ENCODE measurements at places on chromosomes 7 and 10.

DNA sequence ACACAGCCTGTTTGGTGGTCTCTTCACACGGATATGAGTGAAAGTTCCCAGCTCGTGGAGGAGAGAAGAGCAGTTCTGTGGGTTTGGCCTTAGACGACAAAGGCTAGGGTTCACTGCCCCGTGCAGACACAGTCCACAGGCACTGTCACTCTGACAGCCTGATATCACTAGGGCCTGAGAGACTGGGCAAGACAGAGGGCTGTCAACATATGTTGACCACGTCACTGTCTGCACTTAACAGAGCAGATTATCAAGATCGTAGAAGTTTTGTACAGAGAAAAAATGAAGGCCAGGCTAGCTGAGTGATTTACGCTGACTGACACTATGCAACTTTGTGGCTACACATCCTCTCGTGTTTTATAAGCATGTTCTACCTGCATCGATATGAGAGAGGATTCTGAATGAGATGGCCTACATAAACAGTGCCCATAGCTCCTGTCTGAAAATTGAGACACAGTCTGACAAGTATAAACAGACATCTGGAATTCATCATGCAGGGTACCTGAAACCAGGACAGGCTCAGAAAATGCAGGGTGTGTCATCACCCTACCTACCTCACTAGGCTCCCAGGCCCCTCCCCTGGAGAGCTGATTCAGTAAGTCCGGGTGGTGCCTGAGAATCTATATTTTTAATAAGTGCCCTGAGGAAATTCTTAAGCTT, 120.0 kb downstream of the SGMS1 start:
- DNase-seq: no peak

GRCh38 chr10:33684211-33684611, 349.7 kb upstream of the NRP1 start:
- DNase-seq: no peak

DNA sequence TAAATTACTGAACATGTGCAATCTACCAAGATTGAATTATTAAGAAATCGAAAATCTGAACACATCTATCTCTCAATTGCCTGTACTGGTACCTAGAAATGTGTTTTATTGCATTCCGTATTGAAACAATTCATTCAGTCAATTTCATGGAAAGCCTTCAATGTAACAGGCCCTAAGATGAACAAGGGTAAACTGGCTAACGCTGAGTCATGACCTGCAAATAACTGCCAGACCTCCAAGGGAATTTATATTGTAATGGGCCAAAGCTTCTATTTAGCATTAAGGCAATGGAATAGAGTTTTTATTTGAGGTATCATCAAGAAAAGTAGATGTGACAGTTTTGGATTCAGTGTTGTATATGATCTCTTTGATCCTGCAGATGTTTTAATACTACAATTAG, 49.9 kb upstream of the CD36 start:
- DNase-seq: no peak

- DNase-seq: no peak
Measured at GRCh38 chr10:114779803-114780576, 41.6 kb upstream of the FHIP2A start.

DNA sequence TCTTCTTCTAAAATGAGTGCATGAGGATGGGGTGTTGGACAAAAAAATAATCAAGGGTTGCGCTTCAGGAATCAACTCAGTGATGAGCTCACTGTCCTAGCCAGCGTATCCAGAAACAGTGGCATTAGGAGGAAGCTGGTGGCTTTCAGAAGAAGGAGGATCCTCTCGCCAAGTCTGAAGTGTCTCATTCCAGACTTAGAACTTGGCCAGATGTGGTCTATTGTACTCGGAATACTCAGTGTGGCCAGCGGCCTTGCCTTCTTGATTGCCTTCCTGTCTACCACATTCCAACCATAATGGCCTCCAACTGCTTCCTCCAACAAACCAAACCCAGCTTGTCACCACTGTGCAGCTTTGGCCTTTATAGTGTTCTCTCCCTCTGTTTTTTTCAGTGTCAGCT, 732.4 kb downstream of the KCNMA1 start:
- no peak for DNase-seq

DNA sequence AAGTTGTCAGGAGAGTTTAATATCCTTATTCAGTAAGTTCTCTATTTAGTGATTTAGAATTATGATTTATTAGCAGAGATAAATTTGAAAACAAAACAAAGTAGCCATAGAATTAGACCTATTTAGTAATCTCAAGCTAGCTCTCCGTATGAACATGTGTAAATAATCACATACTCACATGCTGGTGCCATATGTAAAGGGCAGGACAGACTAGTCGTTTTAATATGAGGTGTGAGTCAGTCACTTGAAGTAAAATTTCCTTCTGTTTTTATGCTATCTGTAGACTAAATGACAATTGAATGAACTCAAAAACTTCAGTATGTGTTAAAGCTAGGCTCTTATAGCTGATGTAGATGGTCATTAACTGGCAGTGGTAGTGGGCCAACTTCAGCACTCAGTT, 67.1 kb downstream of the WAC start:
- DNase-seq: no peak

- DNase-seq: no peak
Measured at GRCh38 chr10:6363511-6363910, 160.8 kb downstream of the PFKFB3 start.

All from stimulated activated CD4-positive, alpha-beta T cell treated with anti-CD3 and anti-CD28 coated beads, TNF-alpha, amount 100 ng/mL, for 24 hours (primary cell).